HuH-7.5 (cell line): ENCODE measurements at places on chromosomes 7 and 10.

- no peak for DNase-seq
These were observed 15.3 kb upstream of the THSD7A start for GRCh38 chr7:11847336-11847735.

DNA sequence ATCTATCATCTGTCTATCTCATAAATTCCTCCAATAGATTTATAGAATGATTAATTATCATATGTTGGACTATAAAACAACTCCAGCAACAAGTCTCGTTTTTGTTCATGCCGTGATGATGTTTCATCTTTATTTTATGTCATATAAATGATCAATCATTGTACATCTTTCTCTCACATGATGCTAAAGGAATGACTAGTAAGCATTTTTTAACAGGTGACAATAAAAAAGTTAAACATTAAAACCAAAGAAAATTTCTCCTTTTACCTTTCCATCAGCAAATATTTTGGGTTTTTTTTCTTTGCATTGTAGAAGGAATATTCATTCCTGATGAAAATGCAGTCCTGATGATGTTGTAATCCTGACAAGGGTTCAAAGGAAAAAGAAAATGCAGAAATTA, 41.4 kb downstream of the AKR1C3 start:
- DNase-seq = no peak

- no peak for DNase-seq
These were observed 19.1 kb upstream of the SVOPL start for GRCh38 chr7:138720286-138720685.

- no peak for DNase-seq
These were observed 61.4 kb downstream of the PLXDC2 start for GRCh38 chr10:19877466-19878255.

DNA sequence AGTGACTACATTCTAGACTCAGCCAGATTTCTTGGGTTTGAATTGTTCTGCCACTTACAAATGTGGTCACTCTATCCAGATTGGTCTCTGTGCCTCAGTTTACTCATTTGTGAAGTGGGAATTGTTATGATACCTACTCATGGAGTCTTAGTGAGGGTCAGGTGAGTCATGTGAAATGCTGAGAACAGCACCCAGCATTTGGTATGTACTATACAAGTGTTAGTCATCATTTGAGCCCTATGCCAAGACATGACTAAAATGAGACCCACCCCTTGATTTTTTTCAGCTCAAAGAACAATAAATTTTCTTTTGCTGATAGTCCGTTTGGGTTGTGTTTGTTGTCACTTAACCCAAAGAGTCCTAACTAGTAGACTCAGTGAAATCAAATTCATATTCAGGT, 92.8 kb downstream of the CHN2 start:
- DNase-seq = no peak

GRCh38 chr10:78331391-78331922, 297.8 kb downstream of the RPS24 start:
- no peak for DNase-seq

GRCh38 chr10:86657396-86658011, 3.2 kb downstream of the OPN4 start:
- no peak for DNase-seq

- DNase-seq = no peak
These were observed 6.0 kb upstream of the GATA3 start for GRCh38 chr10:8048281-8049008.

- DNase-seq = no peak
These were observed 22.5 kb downstream of the LRRN3 start for GRCh38 chr7:111113263-111114017.

GRCh38 chr7:65475040-65475726, 101.5 kb downstream of the ZNF92 start:
- DNase-seq = no peak

- DNase-seq = no peak
These were observed 68.7 kb downstream of the MBL2 start for GRCh38 chr10:52703898-52704297.

DNA sequence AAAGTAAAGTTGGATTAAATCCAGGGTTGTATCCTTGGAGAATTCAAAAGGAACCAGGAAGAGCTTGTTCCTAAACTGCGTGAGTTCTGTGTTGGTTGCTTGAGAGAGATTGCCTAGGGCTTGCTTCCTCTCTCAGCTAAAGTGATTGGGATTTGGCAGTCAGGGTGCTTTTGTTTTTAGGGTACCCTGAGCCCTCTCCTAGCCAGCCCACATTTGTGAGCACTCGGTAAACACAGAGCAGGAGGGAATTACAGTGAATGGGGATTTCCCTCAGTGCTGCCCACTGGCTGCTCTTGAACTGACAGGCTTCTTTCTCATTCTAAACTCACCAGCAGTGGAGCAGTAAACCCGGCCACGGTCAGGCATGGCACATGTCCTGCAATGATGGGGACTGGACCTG, 146.9 kb downstream of the TPST1 start:
- DNase-seq = peak; percentile 30

DNA sequence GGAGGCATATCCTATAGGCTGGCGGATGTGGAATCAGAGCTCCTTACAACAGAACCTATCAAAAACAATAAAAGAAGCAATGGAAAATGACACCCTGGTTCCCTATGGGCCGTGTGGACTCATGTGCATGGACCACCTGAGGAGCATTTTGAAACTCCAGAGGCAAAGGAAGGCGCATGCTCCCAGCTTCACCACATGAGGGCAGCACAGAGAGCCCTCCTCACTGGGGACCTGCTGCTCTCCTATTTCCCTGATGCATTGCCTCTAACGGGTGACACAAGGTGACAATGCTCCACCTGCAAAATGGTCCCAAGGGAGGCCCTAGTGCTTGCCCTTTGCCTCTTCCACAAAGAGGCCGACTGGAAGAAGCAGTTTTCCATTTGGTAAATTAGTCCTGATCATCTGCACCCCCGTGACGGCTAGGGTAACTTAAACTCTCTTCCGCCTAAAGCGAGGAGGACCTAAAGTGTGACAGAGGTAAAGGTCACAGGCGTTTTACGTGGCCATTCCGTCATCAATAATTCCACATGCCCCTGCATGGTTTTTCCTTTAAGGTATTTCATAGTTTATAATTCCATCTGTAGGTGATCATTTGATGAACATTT, 67.7 kb downstream of the GPAM start:
- peak; percentile 51 for DNase-seq

GRCh38 chr7:94059746-94060145, 55.6 kb upstream of the BET1 start:
- DNase-seq = no peak

DNA sequence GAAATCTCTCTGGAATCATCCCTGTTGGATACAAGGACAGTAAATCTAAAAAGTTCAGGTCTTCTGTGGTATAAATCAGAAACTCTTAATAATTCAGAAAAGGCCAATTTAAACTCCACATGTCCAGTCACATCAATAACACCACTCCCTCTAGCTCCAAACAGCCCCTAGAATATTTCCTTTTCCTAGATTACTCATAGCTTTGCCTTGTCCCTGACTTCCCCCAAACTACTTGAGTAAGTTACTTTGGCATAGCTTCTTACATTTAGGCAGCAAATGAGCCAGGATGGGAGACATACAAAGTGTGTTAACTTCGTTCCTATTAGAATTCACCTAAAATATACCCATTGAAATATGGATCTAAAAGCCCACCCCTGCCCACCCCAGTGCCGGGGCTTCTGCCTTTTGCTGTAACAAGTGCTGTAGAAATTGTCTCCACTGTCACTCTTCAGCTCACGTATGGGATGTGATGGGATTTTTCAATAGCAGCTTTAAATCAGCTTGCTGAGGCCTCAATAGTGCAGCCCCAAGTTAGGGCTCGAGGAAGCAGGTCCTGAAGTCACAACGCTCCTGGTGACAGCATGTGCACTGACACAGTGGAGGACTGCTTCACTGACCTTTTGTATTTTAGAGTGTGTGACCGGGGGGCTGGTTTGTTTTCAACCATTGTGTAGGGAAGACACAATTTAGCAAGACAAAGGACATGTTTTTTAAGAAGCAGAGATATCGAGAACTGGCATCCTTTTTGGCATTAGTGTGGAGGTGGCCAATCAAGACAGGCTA, 218.2 kb upstream of the KMT2E start:
- no peak for DNase-seq

- no peak for DNase-seq
These were observed 68.5 kb downstream of the MAP3K8 start for GRCh38 chr10:30502266-30503060.

- peak; percentile 82 for DNase-seq
These were observed 128.0 kb downstream of the ZMIZ1 start for GRCh38 chr10:79196470-79197461.

DNA sequence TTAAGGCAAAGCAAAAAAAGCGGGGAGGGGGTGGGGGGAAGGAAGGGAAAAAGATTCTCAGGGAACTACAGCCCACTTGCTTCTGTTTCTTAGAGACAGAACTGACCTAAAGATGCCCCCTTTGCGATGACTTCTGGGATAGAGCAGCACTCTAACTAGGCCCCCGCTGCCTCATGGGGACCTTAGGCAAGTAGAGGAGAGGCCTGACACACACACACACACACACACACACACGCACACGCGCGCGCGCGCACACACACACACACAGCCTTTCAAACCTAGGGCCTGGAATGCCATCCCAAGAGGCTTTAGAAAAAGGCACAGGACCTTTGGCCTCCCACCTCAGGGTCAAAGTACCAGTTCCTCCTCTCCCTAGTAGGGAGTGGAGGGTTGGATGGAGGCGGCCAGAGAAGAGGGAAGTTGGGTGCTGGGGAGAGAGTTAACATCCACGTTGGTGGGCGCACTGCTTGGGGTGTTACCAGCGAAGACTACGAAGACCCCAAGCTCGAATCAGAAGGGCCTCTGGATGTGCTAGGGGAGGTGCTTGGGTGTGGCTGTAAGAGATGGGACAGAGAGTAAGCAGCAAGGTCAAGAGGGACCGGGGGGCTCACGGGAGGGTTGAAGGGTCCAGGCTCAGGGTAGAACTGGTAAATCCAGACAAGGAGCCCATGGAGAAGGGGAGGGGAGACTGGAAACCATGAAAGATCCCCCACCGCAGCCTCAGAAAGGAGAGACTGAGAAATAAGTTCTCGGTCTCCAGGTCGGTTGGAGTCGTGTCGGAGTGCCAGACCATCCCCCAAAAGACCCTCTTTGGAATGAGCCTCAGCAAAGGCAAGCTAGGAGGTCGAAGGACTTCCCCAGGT, 1.2 kb upstream of the COL1A2 start:
- DNase-seq = no peak

GRCh38 chr7:45711161-45711490, 137.0 kb downstream of the ADCY1 start:
- no peak for DNase-seq

DNA sequence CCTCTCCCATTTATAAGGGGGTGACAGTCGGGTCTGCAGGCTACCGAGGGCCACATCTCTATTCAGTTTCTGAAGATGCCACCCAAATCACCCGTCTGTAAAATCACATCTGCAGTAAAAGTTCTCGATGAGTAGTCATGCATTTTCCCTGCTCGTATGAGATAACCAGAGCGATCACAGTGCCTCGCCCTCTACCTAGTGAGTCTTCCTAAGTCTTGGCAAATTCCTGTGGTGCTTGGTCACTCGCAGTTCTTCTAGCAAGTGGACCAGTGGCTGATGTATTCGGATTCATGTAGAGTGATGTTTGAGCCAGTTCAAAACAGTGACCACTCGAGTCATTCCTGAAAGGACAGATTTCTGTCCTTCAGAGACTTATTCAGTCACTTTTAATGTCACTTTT, 44.9 kb downstream of the INSYN2A start:
- no peak for DNase-seq

DNA sequence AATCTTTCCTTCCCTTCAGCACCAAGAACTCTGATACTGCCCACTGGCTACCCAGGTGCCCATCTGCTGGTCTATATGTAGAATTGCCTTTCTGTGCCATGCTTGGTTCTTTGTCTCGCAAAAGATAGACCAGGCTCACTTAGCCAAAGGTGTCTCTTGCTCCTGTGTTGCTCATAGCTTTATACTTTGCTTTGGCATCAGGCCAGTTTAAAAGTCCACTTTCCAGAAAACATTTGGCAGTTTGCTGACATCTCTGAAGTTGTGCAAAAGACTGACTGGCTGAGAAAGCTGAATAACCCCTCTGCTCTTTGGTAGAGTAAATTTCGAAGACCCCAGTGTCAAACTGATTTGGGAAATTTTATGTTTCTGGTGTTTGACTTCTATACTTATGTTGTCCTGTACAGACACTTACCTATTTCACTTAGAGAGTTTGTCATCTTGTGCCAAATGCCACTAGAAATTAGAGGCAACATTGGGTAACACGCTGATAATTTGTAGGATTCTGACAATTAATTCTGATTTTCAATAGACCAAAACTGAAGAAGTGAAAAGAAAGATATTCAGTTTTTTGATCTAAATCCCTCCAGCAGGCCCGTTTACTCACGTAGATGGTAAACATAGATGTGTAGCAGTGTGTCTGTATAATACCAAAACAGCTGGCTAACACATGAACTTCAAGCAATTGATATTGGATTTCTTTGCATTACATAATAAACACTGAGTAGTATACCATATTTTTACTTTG, 91.1 kb downstream of the CPED1 start:
- no peak for DNase-seq

DNA sequence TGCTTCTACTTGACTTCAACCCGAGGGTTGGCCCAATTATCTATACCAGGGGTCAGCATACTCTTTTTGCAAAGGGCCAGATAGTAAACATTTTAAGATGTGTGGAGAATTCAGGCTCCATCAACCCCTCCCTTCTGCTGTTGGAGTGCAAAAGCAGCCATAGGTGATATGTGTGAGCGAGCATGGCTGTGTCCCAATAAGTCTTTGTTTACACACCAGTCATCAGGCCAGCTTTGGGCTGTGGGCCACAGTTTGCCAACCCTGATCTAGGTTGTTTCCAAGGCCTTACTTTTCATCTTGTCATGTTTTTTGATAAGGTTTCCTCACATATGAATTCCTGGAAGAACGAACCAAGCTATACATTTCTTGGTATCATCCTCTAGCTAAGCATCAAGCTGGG, 136.9 kb upstream of the VIPR2 start:
- DNase-seq = no peak

DNA sequence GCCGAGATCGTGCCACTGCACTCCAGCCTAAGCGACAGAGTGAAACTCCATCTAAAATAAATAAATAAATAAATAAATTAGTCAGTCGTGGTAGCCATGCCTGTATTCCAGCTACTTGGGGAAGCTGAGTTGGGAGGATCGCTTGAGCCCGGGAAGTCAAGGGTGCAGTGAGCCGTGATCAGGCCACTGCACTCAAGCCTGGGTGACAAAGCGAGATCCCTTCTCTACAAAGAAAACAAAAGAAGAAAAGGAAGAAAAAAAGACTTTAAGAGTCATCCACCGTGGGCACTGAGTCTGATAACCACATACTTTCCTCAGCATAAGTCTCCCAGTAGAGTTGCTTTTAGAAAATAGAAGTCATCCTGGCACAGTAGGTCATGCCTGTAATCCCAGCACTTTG, 2.6 kb downstream of the TMEM254 start:
- DNase-seq = no peak

GRCh38 chr7:22762866-22763265, 35.9 kb downstream of the IL6 start:
- DNase-seq = no peak

GRCh38 chr7:19107356-19108146, 9.9 kb downstream of the TWIST1 start:
- DNase-seq = no peak

DNA sequence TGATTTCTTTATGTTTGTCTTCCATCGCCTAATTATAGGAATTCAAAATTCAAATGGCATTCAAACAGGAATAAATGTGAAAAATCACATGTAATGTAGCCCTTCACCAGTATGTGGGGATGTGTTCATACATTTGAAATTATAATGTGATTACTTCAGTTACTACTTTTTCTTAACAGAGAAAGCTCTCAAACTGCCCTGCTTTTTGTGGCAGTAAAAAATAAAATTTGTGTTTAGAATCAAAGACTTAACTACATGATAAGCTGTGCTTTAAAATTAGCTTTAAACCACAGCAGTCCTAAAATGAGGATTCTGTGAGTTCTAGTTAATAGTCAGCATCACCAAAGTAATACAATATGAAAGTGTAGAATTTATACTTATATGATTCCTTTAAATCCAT, 7.8 kb upstream of the HERC4 start:
- DNase-seq = no peak
